Activated naive CD4-positive, alpha-beta T cell treated with anti-CD3 and anti-CD28 coated beads for 36 hours (primary cell): ENCODE measurements at places on chromosomes 3 and 15. TPM values are rescaled to one million over a fixed set of nuclear protein-coding genes. Genes with fewer than 3 reads are reported as not detected.

Gene SRGAP3
- 2.5 TPM for total RNA-seq

Gene ACSBG1
- total RNA-seq: not detected

DNA sequence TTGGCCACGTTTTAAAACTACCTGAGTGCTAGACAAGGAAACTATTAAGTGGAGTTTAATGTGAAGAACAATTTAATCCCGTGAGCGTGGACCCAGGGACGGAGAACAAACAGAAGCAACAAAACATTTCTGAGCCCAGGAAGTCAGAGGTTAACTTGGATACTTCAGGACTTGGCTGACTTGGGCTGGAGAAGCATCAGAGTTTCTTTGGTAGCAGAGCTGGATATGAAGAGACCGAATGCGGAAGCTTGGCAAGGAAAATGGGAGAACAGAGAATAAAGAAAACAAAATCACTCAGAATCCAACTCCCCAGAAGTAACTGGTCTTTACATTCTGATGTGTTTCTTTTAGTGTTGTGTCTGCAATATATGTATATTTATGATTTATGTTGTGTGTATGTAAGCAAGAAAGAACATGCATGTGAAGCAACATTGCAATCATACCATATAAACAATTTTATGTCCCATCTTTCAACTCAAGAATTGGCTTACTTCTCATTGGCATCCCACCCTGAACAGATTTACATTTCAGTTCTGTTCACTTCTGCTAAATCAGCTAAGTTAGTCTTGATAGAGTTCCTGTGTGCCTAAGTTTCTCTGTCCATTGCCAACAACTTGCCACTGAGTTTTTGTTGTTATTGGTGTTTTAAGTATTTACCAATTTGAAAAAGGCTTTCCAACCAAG lies 17.2 kb upstream of the PLOD2 start:
- H3K27ac ChIP-seq: no peak overlapping the region
- H3K4me3 ChIP-seq: no peak overlapping the region
- H3K4me1 ChIP-seq: no peaks in the 10 kb centered on the region
- H3K27me3 ChIP-seq: peaks cover 8% of the 10 kb centered on the region
- DNase-seq: no peak

Gene RAB5A
- total RNA-seq: 46.4 TPM

Gene CHRNA7
- not detected for total RNA-seq

DNA sequence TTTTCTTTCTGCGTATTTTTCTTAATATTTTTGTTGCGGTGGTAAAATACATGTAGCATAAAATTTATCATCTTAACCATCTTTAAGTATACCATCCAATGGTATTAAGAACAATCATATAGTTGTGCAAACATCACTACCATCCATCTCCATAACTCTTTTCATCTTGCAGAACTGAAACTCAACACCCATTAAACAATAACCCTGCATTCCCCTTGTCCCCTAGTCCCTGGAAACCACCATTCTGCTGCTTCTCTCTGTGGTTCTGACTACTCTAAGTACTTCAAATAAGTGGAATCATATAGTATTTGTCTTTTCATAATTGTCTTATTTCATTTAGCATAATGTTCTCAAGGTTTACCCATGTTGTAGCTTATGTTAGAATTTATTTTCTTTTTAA lies 67.3 kb upstream of the EOMES start:
- H3K36me3 ChIP-seq: no peaks in the 10 kb centered on the region
- H3K4me3 ChIP-seq: no peak overlapping the region

DNA sequence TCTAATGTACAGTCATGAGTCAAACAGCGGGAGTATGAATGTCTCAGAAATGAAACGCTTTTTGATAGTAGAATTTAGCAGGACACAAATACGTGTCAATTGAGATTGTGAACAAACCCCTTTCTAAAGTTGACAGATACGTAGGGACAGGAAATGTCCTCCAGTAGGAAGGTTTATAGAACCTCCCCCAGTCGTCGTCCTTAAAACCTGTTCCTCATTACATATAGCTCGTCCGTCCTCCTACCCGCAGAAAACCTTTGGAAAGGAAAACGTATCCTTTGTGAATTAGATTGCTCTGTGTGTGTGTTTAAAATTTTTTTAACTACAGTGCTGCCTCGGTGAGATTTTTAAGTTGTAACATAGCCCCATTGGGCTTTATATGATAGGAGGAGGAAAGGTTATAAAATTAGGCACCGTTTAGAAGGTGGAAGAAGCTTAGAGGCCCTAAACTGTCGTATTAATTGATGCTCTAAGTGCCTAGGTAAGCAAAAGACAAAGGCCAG lies 4.1 kb downstream of the UBE2E1 start:
- H3K27me3 ChIP-seq: peaks cover 3% of the 10 kb centered on the region
- peaks cover 55% of the 10 kb centered on the region for H3K4me1 ChIP-seq
- peak overlapping the region; percentile 83 for H3K4me3 ChIP-seq
- peaks cover 12% of the 10 kb centered on the region for H3K36me3 ChIP-seq
